ENCODE measurements at places on chromosomes 11 and 22.

- DNase-seq: no peak
These were observed 41.1 kb downstream of the OSBPL5 start for GRCh38 chr11:3123761-3124733.

- no peak for DNase-seq
These were observed 5.0 kb upstream of the MYOD1 start for GRCh38 chr11:17714356-17714854.

DNA sequence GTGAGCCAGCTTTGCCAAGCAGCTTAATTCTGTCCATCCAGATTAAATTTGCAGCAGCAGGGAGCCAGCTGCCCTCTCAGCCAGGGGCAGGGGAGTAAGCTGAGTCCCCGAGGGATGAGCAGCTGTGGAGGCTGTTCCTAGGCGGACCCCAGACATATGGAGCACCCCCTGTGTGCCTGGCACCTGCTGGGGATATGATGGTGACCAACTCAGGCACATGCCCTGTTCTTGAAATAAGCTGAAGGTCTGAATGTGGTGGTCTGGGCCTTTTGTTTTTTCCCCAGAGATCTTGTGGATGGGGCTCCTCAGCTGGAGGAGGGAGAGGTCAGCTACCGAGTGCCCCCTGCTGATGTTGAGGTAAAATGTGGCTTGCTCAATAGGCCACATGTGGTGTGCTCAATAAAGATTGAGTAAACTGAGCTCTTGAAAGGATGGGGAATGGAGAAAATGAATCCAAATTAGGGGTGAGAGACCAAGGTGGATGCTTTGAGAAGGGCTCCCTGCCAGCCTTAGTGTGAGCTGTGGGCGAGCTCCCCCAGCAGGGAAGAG lies 103.3 kb upstream of the NNMT start:
- no peak for DNase-seq

DNA sequence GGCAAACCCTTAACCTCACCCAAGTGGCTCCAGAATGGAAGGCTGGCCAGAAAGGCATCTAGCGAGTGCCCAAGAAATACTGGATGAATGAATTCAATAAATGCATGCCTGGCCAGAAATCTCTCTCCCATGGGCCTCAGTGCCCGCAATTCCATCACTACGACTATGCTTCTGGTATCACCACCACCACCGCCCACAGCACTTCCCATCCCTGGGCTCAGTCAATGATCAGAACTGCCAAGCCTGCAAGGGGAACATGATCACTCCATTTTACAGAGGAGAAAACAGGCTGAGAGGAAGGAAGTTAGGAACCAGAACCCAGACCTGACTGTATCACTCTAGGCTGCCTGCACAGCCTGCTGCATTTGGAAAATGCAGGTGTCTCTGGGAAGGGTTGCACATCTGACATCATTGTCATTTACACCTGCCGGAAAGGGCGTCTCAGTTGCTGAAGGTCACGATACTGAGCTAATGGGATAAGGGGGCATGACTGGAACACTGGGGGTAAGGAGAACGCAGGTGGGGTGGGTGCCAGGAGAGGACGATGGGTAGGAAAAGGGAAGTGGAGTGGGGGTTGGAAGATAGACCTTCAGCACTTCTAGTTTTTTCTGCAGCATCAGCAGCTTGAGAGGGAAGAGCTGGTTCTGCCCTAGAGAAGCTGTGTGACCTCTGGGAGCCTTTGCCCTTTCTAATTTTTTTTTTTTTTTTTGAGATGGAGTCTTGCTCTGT lies 3.2 kb downstream of the GPR152 start:
- no peak for DNase-seq

DNA sequence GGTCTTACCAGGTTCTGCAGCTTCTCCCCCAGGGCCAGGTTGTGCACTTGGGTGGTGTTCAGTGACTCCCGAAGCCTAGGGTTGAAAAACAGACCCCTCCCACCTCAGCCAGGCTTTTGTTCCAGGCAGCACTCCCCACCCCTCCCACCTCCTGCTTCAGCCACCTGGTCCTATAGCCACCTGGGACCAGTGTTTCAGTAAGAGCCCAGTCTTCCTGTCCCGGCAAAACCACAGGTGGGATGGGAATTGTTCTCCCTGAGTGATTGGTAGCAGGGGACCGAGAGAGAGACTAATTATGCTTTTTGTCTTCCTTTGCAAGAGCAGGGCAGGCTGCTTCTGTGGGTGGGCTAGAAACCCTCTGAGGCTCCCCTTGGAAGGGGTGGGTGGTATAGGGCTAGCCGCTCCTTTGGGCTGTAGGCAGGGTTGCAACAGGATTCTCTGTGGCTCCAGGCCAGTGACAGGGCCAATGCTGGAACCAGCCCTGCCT lies 8.5 kb upstream of the NAALADL1 start:
- DNase-seq: peak; percentile 55

- DNase-seq: no peak
These were observed 87.6 kb upstream of the APOA1 start for GRCh38 chr11:116925050-116925449.

- no peak for DNase-seq
These were observed 245.3 kb downstream of the CASP12 start for GRCh38 chr11:104652996-104653395.

GRCh38 chr11:11477695-11478420 lies 124.8 kb upstream of the CSNK2A3 start:
- DNase-seq: no peak

GRCh38 chr22:47540011-47540410 lies 777.6 kb downstream of the TBC1D22A start:
- DNase-seq: no peak

DNA sequence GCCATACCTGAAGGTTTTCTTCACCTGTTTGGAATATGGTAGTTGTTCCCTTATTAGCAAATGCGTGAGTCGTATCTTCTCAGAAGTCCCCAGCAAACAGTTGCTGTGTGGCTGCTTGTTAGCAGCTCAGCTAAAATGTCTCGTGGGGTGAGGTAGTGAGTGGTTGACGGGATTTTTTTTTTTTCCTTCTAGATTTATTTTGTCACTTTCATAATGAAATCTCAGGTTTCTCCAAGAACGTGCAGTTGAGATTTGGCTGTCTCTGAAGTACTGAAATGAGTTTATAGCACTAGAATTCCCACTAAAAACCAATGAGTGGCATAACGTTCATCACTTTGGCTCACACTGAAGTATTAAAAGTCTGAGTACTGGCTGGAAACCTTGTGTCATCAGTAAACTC lies 16.8 kb downstream of the RCN1 start:
- DNase-seq: no peak

DNA sequence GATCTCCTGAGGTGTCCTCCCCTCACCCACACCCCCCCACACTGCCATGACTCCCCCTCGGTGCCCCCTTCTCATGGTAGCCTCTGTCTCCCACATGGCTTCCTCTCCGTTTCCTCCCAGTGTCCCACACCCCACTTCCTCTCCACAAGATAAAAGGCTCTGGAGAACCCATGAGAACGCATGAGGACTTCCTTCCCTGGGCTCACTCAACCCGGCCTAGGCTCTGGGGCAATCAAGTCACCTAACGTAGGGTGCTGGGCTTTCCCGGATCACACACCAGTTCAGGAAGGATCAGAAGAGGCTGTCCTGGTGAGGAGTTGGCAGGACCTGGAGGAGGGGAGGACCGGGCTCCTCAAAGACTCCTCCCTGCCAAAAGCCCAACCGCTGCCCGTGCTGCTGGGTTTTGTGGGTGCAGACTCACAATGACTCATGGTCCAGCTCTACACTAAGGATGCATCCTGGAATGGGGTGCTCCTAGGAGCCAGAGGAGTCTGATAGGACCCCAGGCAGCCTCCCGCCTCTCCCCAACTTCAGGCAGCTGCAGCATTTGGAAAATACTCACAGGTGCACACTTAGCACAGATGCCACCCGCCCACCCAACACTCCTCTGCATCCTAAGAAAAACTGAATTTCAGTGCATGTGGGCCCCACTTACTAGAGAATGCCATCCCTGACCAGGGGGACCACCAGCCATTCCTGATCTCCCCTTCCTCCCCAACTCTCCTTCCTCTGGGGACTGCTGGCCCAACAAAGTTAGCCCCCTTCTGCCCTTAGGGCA lies 21.0 kb downstream of the SLC22A12 start:
- DNase-seq: no peak

- peak; percentile 26 for DNase-seq
These were observed 8.5 kb upstream of the CHRDL2 start for GRCh38 chr11:74739546-74740270.

GRCh38 chr11:36360318-36360717 lies 64.2 kb downstream of the PRR5L start:
- DNase-seq: no peak

DNA sequence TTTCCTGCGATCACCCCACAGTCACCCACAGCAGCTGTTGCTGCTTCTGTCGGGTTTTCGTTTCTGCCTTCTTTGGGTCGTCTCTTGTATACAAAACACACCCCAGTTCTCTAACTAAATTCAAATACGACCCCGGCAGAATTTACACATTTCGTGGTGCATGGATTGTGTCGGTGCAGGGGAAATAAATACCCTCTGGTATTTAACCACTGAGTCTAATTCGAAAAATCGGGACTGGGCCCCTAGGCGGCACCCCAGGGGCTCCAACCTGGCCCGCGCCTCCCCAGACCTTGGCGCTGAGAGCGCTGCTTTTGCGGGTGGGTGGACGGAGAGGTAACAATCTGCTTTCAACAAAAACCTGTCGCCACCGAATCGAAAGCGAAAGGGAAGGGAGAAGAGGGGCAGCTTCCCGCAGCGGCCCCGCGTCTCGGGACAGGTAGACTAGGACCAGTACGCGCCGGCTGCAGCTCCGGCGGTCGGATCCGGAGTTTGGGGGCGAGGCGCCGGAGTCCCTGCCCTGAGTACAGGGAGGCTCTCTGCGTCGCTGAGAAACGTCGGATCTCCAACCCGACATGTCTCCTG lies 4.4 kb downstream of the ALX4 start:
- DNase-seq: no peak

DNA sequence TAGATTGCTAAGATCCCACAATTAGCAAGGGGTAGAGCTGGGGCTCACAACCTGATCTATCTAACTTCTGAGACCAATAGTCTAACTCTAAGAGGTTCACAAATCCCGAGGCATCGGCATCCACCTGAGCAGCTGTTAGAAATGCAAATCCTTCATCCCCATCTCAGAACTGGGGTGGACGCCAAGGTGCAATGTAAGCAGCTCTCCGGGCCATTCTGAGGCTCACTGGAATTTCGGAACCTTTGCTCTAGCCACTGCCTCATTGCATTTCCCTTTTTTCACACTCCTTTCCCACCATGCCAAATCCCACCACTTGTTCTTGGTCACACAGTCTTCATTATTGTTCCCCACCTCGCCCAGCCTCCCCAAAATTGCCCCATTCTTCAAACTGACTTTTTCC lies 29.8 kb downstream of the MAML2 start:
- DNase-seq: no peak

DNA sequence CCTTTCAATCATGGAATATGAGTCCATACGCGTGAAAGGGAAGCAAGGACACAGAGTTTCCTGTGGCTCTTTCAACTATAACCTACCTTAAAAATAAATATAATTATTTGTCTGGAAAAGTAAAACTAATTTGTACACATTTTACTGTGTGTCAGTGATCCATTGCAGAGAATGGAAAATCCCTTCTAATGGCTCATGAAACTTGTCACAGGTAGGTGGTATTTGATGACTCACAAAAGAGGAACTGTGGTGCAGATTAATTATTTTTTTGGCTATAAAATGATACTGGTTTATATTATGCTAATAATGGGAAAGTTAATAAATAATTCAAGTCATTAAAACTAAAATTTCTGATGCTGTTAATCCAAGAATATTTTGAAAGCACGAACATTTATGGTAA lies 792.2 kb downstream of the METTL15 start:
- DNase-seq: no peak

GRCh38 chr11:69251639-69252489 lies 42.1 kb upstream of the MYEOV start:
- DNase-seq: no peak

- no peak for DNase-seq
These were observed 35.6 kb upstream of the EIF3D start for GRCh38 chr22:36564422-36565158.

- DNase-seq: no peak
These were observed 51.2 kb upstream of the RDX start for GRCh38 chr11:110347660-110348059.

- peak; percentile 44 for DNase-seq
These were observed 24.1 kb downstream of the KCNE3 start for GRCh38 chr11:74443071-74443864.
